HS-27A (cell line): ENCODE measurements at places on chromosomes 6 and 20.

DNA sequence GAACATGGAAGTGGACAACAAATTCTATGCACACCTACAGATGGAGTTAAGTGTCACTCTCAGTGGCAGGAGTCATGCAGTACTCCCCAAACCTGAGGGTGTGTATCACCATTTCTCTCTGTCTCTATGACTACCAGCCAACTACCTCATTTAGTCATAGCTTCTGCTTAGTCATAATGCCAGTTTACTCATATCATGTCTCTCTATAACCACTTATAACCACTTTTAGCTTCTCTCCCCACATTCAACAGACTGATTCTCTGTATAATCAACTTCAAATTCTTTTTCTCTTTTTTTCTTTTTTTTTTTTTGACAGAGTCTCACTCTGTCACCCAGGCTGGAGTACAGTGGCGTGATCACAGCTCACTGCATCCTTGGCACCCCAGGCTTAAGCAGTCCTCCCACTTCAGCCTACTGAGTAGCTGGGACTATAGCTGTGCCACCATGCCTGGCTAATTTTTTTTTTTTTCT lies 13.8 kb upstream of the GTF3C6 start:
- peak; percentile 69 for DNase-seq

- peak; percentile 56 for DNase-seq
Measured at GRCh38 chr6:79574630-79575225, 37.5 kb upstream of the LCA5 start.

DNA sequence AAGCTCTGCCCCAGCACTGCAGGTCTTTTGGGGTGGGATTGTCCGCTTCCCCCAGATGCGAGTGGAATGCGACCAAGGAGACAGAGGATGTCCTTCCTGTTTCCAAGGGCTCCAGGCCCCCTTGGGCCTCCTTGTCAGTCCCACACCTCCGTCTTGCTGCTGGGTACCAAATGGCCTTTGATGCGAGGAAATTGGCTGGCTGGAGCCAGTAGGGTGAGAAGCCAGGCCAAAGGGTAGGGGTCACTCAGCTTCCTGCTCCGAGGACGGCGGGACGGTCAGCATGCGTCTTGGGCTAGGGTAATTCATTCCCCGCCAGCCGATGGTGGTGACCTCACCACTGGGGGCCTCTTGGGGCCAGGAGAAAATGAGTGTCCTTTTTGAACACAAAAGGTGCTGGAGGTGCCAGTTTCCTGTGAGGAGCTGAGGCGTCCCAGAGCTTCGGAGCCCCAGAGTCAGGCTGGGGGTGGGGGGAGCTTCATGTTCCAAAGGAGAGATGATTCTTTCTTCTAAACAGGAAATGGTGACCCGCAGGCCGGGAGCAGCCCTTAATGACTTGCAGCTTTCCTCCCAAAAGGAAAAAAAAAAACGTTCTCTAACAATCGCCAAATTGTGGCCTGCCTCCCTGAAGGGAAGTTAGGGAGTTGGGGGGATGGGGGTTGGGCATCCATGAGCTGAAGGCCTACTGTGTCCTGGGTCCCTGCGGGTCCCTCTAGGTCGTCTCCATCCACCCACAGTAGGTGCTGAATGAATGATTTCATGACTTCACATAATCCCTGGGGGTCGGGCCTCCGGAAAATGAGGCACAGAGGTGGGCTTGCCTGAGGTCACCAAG lies 6.7 kb downstream of the SNAI1 start:
- no peak for DNase-seq

- no peak for DNase-seq
Measured at GRCh38 chr6:130831607-130832006, 4.4 kb downstream of the SMLR1 start.

DNA sequence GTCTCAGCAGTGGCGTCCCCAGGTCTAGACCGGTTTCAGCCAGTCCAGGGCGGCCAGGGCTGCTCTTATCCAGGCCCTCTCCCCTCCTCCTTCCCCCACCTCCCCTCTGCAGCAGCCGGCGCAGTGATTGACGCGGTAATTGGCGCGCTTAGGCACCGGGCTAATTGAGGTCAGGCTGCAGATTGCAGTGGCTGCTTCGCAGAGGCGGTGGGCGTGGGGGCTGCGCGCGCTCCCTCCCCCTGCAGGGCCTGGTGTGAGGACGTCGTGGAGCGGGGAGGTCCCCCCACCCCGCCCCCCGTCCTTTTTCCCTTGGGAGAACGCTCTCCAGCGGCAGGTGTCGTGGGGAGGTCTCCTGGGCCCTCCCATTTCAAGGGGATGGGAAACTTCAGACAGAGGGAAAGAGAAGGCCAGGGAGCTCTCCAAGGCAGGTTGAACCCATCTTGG lies 70.4 kb upstream of the BLCAP start:
- no peak for DNase-seq

DNA sequence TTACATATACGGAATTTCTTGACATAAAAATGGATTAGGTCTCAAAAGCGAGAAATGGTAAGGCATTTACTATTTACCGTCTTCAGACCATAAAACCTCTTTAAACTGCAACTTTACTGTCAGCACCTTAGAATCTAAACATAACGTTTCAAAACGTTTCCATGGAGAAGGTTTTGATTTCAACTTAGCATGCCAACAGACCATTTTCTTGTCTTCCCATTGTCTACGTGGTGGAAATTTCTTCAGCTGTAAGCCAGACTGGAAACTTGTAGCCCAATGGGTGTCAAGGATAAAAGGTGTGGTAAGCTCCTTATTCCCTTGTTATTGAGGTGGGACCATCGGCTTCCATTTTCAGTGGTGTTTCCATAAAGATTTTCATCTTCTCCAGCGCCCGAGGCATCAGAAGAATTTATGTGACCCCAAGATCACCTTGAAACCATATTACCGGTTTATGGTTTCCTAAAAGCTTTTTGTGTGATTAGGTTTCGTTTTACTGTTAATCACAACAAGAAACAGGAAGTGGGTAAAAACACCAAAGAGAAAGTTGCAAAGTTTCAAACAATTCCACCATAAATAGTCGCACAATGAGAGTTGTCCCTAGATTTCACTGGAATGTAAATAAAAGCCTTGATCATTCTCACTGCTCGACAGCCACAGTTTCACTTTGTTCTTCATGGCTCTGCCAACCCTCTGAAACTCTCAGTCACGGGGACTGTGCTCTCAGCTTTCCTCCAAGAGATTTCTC lies 63.0 kb upstream of the CD2AP start:
- no peak for DNase-seq

DNA sequence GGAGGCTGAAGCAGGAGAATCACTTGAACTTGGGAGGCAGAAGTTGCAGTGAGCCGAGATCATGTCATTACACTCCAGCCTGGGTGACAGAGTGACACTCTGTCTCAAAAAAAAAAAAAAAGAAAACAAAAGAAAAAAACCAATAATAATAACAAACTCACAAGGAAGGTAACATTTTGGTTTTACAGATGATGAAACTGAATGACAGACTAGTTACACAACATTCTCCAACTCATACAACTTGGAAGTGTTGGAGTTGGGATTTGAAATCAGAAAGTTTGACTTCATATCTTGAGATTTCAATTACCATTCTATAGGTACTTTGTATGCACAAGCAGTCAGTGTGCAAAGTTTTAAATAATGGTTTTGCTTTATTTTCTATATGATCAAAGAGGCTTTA lies 10.2 kb downstream of the TPD52L1 start:
- no peak for DNase-seq

DNA sequence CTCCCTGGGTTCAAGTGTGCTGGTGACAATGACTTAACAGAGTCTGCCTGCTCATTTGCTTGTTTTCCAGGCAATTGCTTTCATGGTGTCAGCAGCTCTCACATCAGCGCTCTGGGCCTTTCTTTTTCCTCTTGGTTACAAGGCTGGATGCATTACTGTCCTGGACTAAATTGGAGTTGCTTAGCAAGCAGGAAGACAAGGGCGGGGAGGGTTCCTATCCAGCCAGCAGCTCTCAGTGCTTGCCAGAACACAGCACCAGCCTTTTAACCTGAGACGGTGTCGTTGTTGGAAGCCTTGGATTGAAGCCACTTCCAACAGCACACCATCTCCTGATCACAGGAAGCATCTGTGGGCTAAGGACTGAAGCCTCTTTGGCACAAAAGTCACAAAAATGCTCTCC lies 606.9 kb downstream of the CDH26 start:
- no peak for DNase-seq

DNA sequence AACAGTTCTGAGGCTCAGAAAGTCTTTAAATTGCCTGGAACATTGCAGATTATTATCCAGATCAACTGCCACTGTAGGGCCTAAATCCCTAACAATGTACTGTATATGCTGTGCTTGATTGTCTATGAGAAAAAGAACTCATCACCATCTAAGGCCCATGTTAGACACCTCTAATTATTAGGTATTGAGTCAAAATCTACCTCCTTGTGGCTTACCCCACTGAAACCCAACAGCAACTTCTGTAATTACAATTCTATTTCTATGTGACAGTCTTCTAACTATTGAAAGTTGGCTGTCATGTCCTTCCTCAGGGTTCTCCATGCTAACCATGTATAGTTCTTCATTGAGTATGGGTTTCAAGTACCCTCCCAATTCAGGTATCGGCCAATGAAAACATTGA lies 13.9 kb downstream of the MCM9 start:
- no peak for DNase-seq

GRCh38 chr20:32622585-32623468 lies 37.7 kb upstream of the NOL4L start:
- no peak for DNase-seq

DNA sequence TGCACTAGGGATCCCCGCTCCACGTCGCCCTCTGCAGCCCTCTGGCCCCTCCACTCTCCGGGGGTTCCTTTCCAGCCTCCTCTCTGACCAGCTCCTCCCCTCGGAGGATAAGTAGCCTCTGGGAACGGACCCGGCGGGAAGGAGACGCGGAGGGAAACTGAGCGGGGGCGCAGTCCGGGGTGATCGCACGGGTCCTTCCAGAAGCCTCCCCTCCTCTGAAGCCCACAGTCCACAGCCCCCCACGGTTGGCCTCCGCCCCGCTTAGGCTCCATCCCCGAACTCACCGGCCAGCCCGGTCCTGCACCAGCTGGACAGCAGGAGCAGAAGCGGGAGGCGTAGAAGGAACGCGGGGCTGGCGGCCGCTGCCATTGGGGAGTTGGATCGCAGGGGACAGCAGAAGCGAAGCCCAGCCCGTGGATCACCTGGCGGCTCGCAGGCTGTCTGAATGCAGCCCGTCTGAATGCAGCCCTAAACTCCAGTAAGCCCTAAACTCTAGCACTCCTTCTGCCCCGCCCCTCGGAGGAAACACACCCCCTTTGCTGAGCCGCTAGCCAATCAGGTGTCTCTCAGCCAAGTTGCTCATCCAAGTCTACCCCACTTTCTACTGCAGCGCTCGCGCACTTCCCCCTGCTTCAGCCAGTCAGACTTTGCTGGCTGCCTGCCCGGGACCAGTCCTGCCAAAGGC lies at the start of gene RAET1G:
Gene RAET1G (minus strand): TSS at position 480 of the 685 bp plus-strand sequence. CDS start 111 bp downstream, at position 369.
- DNase-seq, result peak; percentile 75

DNA sequence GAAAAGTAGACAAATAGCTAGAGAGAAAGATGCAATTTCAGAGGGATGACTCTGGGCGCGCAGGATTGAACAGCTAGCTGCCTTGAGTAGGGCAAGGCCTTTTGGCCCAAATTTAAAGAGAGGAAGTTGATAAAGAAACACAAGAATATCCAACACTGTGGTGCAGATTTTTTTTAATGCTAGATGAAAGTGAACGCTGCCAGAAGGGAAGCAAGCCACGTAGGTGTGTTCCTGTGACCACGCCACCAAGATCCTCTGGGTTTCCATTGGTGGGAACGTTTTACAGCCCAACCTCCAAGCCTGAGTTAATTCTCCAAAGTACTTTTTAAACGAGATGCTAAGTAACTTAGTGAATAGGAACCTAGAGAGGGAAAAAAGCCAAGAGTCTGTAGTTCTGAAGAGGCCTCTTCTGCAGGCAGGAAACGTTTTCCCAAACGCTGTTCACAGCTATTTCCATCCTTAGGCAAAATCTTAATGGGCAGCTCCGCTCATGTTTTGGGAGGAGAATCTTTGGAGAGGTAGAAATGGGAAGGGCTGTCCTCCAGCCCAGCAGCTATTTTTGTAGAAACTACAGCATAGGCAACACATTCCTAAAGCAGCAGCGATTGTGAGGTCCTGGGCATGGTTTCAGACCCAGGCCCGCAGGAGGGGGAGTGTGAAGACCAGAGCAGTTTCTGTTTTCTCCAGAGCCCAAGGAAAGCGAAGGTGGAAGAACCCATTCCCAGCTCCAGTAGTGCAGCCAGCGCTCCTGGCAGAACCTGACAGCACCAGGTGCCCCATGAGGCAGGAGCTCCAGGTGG lies 8.2 kb downstream of the LY86 start:
- no peak for DNase-seq

DNA sequence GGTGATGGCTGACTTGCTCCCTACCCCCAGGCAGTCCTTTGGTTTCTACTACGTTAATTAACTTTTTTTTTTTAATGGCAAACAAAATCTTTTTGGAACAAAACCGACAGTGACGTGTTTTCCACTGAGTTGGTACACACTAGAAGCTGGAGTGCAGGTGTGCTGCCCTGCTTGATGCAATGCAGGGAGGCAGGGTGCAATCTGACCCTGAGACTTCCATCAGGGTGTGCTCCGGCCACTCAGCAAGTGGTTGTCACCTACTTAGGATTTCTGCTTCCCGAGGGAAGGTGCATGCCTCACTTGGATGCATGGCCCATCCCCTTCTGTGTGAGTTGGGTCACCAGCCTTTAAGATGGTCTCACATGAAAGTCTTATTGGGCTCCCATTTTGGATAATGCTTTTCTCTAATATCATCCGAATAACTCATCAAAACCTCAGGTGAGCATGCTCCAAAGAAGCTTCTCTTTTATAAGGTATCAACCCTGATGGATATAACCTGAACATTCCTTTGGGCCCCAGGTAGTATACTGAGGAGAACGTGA lies 14.0 kb downstream of the RREB1 start:
- no peak for DNase-seq

DNA sequence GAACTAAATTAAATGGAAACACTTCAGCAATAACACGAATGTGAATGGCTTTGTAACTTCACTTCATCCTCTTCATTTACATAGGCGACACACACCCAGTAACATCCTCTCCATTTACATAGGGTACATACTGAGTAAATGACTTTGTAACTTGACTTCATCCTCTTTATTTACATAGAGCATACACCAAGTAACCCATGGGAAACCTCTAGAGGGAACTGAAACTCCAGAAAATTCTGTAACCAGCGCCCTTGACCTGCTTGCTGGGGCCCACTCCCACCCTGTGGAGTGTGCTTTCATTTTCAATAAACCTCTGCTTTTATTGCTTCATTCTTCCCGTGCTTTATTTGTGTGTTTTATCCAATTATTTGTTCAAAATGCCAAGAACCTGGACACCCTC lies 81.6 kb upstream of the OPRM1 start:
- DNase-seq, result no peak

DNA sequence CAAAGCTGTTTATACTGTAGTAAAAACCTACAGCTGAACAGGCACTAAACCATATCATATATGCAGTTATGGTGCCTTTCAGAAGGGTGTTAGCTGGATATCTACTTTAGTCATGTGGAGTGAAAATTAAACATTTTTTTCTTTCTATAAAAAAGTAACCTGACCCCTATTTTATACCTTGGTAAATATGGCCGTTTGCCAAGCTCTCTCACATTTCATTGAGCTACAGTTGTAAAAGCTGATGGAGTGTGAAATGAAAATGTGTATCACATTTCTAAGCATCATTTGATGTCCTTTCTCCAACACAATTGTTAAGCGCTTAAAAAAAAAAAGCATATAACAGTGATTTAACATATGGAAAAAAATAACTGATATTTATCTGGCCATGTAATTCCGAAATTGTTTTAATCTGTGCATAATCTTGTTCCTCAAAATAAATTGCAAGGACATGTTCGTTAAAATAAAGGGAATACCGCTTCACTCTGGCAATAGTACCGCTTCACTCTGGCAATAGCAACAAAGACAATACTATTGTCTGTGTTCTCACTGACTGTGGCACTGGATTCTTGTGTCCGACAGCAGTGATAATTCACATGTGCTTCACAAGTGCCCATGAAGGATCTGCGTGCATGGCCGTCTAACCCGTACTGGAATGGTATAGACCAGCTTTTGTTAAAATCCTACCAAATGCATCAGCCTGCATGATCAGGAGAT lies 391.8 kb upstream of the SOX4 start:
- DNase-seq, result no peak
